T-cell (primary cell): ENCODE measurements at places on chromosomes 11 and 22. TPM values are rescaled to one million over a fixed set of nuclear protein-coding genes. Genes with fewer than 3 reads are reported as not detected.

DNA sequence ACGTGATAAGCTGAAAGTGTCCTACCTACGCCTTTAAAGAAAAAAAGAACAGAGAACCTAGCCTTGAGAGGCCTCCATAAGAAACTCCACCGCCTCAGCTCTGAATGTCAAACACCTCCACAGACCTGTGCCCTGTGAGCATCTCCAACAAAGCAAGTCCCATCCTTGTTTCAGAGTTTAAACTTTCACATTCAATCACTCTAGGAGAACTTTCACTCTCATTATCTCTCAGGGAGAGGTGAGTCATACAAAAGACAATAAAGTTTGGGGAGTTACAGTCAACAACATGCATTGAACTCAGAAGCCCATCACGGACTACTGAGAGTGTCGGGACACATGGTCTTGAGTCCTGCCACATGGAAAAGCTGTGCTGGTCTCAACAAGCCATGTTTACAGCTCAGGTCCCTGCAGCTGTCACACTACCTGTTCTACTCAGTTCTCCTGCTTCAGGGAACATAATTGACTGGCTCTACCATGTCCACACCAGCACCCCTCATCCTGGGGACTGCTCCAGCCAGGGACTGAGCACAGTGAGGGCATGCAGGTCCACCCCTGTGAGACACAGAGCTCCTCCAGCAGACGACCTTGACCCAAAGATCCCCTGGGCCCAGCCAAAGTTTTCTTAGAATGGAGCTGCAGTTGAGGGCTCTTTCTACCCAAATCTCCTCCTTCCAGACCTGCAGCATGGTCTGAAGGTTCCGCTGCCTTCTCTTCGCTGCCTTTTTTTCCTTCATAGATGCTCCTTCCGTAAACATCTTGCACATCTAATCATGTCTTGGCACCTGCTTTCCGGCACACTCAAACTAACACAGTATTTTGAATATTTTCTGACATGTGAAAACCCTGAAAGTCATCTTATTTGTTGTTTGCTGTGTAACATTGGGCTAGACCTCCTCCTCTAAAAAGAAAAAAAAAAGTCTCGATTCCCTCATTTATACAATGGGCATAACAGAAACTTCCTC, 114.9 kb downstream of the ETS1 start:
- peaks cover 87% of the 10 kb centered on the region for H3K36me3 ChIP-seq
- H3K4me1 ChIP-seq = peaks cover 83% of the 10 kb centered on the region
- no peak for DNase-seq
- no peaks in the 10 kb centered on the region for H3K27me3 ChIP-seq

GRCh38 chr11:81449588-81450156, 1284.0 kb downstream of the FAM181B start:
- no peak overlapping the region for H3K4me3 ChIP-seq
- no peaks in the 10 kb centered on the region for H3K27me3 ChIP-seq
- DNase-seq = no peak
- H3K4me1 ChIP-seq = no peaks in the 10 kb centered on the region
- no peak overlapping the region for H3K27ac ChIP-seq

DNA sequence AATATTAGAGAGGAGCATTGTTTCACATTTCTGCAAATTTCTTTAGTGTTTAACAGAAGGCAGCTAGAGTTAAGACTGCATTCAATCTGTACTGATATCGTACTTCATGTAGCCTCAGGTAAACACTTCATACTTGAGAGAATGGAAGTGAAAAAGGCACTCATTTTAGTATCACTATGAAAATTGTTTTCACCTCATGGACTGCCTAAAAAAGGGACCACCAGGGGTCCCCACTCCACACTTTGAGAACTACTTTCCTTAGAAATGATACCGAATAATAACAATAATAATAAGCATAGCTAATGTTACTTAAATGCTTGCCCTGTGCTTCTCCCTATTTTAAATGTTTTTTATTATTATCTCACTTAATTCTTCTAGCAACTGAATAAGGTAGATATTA, 95.1 kb downstream of the BLID start:
- H3K27me3 ChIP-seq = no peaks in the 10 kb centered on the region
- no peak overlapping the region for H3K27ac ChIP-seq
- no peaks in the 10 kb centered on the region for H3K4me1 ChIP-seq
- DNase-seq = no peak
- H3K4me3 ChIP-seq = no peak overlapping the region

GRCh38 chr11:75237050-75237449, 3.5 kb upstream of the TPBGL start:
- H3K4me3 ChIP-seq = no peak overlapping the region
- H3K36me3 ChIP-seq = no peaks in the 10 kb centered on the region
- no peak for DNase-seq
- H3K27ac ChIP-seq = no peak overlapping the region
- no peaks in the 10 kb centered on the region for H3K4me1 ChIP-seq

The CRYBA4 gene
- not detected for total RNA-seq

The KCNJ11 gene
- 0.33 TPM for total RNA-seq

The SLCO2B1 gene
- total RNA-seq = not detected

The PATE2 gene
- not detected for total RNA-seq

The TRPM5 gene
- 0.22 TPM for total RNA-seq
